Activated CD4-positive, alpha-beta memory T cell treated with anti-CD3 and anti-CD28 coated beads for 36 hours (primary cell): ENCODE measurements at places on chromosomes 16 and 17. TPM values are rescaled to one million over a fixed set of nuclear protein-coding genes. Genes with fewer than 3 reads are reported as not detected.

SCARF1 gene
- total RNA-seq: 2.7 TPM

- no peak for DNase-seq
These were observed 59.0 kb upstream of the SALL1 start for GRCh38 chr16:51210087-51210486.

ATPAF2 gene
- 30.0 TPM for total RNA-seq

- DNase-seq: no peak
These were observed 1.7 kb downstream of the VTN start for GRCh38 chr17:28368306-28368831.

- no peak for DNase-seq
These were observed 653 bp upstream of the VAC14 start for GRCh38 chr16:70801611-70802010.

DNA sequence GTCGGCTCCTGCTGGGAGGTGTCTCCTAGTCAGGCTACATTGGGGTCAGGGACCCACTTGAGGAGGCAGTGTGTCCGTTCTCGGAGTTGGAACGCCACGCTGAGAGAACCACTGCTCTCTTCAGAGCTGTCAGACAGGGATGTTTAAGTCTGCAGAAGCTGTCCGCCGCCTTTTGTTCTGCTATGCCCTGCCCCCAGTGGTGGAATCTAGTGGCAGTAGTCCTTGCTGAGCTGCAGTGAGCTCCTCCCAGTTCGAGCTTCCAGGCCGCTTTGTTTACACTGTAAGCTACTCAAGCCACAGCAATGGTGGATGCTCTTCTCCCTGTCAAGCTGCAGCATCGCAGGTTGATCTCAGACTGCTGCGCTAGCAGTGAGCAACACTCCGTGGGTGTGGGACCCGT lies 36.0 kb downstream of the ITFG1 start:
- no peak for DNase-seq

DNA sequence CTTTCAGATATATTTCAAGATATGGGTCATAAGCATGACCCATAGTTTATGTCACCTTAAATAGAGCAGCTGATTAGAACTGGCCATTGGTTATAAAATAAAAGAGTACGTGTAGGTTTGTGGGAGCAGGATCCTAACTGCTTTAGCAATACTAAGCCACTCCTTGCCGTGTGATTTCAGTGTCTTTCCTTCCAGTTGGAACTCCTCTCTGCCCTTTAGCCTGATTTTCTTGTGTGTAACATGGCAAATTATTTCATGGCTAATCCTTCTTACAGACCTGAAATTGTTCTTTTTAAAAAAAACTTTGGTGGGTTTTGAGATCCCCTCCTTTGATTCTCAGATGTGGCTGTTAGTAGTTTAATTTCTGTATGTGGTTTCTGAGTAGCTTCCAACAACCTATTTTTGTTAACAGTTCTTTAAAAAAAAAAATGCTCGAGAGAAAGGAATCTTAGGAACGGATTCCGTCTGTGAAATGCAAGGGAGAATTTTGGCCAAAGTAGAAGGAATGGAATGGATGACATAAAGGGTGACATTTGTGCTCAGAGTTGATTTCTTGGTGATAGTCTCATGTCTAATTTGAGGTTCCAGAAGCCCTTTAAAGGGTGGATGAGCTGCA lies 39.9 kb downstream of the DHRS7B start:
- DNase-seq: no peak

ZKSCAN2 gene
- 5.1 TPM for total RNA-seq

GRCh38 chr16:84690088-84690819 lies 9.5 kb upstream of the USP10 start:
- no peak for DNase-seq

DNA sequence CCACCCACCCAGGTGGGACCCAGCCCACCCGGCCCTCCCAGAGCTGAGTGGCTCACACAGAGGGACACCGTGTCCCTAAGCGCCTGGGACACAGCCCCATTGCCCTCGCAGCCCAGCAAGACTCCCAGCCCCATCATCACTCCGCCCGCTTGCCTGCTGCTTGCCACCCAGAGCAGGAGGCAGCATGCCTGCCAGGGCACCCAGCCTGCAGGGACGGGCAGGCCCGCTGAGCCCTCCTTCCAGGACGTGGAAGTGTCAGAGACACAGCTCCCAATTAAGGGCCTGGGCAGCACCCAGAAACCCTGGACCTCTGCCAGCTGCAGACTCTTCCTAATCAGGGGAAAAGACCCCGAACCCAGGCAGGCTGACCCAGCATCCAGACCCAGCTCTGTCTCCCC lies 17.2 kb upstream of the OSGIN1 start:
- DNase-seq: no peak

DNA sequence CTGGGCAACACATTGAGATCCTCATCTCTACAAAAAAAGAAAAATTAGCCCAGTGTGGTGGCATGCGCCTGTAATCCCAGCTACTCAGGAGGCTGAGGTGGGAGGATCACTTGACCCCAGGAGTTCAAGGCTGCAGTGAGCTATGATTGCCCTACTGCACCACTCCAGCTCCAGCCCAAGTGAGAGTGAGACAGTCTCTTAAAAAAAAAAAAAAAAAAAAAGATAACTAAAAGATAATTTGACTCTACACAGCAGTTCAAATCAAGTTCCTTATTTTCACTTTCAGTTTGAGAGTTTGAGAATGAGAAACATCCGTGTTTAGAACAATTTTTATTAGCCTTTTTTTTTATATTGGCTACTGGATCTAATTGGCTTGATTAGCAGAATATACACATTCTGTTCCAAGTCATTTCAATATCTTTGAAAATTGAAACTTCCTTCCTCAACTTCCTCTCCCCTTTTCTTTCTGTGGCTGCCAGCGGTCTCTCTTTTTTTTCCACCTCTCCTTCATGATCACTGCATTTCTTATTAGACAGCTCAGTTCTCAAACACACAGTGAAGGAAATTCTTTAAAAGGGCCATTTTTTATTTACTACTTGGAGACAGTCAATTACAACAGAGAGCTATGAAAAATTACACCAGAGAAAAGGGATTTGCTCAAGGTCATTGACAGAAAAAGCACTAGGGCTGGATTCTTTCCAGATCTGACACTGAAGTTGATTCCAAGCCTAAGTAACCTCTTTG lies 4.5 kb upstream of the ACSF2 start:
- DNase-seq: peak; percentile 28

DNA sequence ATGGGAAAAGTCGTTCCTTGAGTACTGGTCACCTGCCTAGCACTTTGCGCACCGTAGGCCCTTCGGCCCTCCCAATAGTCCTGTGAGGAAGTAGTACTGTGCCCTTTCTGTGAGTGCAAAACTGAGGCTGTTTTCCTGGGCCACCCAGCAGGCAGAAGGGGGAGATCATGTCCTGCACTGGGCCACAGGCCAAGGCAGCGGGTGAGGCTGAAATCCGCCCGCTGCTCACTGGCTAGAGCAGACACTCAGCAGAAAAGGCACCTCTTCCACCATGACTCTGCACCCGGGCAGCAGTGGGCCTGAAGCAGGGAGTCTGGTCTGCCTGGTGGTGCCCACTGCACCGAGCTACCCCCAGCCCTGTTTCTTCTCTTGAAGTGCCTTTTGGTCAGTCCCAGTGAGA lies 20.2 kb downstream of the METTL22 start:
- DNase-seq: no peak

LITAF gene
- total RNA-seq: 130 TPM

DNA sequence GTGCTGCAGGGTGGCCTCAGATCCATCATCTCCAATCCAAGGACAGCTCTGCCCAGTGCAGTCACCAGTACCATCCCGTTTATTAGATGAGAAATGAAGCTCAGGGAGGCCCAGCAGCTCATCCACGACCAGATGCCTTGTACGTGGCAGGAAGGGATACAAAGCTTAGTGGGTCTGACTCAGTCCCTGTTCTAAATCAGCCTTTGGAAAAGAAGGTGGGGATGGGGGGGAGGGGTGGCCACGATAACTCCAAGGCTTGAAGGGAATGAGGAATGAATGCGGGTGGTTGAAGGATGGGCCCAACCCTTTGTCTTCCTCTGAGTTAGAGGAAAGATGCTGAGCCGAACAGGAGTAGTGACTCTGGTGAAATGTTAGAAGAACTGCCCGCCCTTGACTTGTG lies 25.8 kb downstream of the LLGL2 start:
- no peak for DNase-seq
